ENCODE measurements at places on chromosomes 3 and 15.

GRCh38 chr3:186719945-186720739, 3.0 kb downstream of the KNG1 start:
- no peak for DNase-seq

GRCh38 chr3:103494011-103494410, 1059.2 kb downstream of the ZPLD1 start:
- no peak for DNase-seq

DNA sequence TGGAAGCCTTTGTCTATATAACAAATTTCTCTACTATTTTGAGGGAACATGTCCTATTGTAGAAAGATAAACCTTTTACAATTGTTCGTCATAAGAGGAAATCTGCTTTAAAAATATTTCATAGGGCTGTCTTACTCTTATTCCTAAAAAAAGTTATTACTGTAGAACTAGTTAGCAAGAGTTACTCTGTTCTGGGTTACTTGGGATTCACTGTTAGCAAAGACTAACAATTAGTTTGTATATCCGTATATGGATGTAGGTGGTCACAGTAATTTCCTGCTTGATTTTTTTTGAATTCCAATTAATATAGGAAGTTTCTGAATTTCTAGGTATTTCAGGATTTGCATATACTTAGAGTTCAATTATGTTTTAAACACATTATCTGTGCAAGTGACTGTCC, 413.5 kb downstream of the RBMS3 start:
- DNase-seq, result no peak

GRCh38 chr15:91891788-91892345, 38.4 kb downstream of the SLCO3A1 start:
- no peak for DNase-seq

DNA sequence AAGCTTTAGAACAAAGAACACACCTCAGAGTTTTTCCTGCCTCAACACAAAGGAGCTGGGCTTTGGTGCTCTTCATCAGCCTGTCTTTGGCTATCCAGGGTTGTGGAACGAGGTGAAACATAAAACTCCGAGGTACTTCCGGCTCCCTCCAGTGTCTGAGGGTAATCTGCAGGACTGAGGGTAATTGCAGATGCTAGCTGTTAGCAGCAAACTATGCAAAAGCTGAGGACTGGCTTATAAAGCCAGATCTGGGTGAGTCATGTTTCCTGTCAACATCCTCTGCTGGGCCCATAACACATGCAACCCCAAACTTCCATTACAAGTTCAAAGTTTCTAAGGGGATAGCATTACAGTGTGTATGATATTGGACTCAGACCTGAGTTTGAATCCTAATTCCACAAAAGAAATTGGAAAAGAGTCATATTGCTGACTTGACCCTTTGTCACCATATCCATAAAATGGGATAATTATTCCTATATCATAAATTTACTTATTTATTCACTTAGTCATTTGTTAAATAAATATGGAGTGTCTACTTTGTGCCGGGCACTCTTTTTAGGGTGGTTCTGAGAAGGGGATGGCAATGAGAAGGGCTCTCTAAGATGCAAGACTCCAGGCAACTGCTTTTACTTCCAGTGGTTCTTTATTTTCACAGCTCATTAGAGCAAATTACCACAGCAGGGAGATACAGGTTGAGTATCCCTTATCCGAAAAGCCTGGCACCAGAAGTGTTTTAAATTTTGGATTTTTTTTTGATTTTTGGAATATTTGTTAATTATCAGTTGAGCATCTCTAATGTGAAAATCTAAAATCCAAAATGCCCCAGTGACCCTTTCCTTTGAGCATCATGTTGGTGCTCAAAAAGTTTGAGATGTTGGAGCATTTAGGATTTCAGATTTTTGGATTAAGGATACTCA, 9.5 kb upstream of the TRIM69 start:
- DNase-seq, result no peak

GRCh38 chr3:48656061-48656840, 6.4 kb downstream of the CELSR3 start:
- DNase-seq, result peak; percentile 78

- DNase-seq, result no peak
Observed at GRCh38 chr3:71393093-71393492, 190.4 kb downstream of the FOXP1 start.

DNA sequence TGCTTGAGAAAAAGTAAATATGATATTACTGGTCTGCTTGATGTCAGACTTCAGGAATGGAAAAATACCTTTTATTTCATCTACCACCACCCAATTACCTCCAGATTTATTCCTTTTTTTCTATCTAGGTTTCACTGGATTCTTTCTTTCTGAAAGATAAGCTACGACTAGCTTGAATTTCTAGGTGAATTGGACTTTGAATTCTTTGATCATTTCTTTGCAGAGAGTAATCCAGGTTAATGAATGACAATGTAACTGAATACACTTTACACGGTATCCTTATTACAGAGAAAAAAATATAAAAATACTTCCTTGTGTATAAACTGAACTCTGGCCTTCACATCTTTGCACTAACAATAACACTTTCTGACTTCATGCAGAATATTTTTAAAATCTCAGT, 59.5 kb upstream of the TRPC1 start:
- DNase-seq, result no peak

DNA sequence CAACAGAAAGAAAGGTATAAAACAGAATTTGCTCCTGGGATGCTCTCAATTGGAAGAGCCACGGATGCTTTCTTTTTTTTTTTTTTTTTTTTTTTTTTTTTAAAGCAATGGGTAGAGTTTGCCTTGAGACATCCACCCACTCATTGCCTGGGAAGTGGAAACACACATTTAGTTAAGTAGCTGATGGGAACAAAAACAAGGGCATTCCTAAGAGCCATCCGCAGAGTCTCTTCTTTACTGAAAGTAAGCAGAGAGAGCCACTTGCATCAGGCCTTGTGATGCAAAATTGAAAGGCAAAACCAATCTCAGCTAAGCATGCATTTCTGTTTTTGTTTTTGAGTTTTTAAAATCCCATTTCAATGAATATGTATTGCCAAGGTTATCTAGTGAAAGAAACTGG, 787.9 kb upstream of the LMCD1 start:
- no peak for DNase-seq

GRCh38 chr3:15273227-15273626, 59.2 kb downstream of the SH3BP5 start:
- DNase-seq, result no peak

DNA sequence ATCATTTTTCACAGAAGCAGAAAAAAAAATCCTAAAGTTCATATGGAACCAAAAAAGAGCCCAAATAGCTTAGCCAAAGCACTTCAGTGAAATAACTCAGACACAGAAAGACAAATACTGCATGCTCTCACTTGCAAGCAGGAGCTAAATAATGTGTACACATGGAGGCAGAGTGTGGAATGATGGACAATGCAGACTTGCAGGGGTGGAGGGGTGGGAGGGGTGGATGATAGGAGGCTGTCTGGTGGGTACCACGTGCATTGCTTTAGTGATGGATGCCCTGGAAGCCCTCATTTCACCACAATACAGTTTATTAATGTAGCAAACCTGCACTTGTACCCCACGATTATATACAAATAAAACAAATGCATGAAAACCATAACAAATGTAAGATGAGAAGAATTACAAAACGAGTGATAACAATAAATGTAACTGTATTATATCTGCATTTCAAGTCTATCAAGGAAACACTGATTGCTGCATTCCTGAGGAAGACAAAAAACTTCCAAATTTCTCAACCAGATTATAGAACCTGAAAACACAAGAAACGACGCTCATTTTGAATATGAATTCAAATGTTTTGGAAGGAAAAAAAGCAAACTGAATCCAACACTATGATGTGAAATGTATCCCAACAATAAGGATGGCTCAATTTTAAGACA, 96.5 kb downstream of the DLG1 start:
- DNase-seq, result no peak

DNA sequence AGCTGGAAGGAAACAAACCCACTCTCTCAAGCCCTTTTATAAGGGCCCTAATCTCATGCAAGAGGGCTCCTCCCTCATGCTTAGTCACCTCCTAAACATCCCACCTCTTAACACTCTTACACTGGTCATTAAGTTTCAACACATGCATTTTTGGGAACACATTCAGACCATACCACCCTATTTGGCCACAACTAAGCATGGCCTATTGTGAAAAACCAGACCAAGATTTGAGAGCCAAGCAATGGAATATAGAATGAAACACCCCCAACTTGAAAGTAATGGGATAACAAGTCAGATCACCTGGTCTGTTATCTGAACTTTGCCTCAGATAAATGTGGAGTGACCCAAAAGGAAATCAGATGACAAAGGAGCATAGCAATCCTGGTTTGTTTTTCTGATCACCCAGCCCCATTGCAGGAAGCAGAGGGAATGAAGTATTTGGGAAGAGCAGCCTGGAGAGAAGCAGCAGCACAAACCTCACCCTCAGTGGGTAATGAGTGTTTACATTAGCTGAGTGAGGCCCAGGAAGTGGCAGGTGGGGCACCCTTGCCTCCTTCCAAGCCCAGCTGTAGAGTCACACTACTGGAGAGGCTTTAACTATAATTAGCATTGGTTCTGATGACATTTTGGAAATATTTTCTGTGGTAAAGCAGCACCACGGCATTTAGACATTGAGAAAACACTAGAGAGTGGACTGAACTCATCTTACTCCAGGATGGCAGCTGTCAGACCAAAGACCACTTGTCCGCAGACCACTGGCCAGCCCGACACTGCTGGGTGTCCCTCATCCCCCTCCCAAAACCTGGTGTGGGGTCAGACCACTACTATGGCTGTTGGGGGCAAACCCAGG, 48.8 kb upstream of the PRTG start:
- DNase-seq, result no peak

DNA sequence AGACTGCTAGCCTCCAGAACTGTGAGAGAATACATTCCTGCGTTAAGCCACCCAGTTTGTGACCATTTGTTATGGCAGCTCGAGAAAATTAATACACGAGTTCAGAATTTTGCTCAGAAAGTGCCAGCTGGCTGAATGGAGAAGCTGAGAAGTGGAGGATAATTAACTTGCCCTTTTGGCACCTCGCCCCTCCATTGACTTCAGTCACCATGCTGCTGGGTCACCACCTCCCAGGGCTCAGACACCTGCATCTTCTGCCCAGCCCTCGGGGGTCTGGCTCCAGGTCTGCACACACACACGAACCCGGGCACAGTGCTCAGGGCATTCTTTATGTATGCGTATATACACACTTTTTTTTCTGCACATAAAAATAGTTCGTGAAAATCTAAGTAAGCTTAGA, 32.0 kb downstream of the AMOTL2 start:
- DNase-seq, result no peak

- no peak for DNase-seq
Observed at GRCh38 chr3:94402126-94402525, 339.3 kb downstream of the NSUN3 start.

GRCh38 chr3:171200750-171201088, 174.2 kb upstream of the SLC2A2 start:
- DNase-seq, result no peak

DNA sequence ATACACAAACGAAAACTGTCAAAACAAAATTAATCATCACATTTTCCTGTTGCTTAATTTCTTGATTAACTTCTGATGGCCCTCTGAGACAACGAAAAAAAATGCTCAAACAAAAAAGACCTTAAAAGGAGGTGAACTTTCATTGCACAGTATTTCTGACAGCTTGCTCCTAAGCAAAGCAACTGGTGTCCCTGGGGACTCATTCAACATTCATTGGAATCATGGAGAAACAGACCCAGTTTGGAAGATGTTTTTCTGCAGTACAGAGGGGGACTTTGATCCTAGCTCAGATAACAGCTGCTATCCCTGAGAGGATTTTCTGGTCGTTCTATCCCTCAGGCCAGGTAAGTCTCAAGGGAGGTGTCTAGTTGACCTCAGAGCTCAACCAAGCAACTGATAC, 378.7 kb upstream of the ATP11B start:
- no peak for DNase-seq

- DNase-seq, result no peak
Observed at GRCh38 chr15:40533763-40534364, 31.0 kb downstream of the CCDC32 start.

DNA sequence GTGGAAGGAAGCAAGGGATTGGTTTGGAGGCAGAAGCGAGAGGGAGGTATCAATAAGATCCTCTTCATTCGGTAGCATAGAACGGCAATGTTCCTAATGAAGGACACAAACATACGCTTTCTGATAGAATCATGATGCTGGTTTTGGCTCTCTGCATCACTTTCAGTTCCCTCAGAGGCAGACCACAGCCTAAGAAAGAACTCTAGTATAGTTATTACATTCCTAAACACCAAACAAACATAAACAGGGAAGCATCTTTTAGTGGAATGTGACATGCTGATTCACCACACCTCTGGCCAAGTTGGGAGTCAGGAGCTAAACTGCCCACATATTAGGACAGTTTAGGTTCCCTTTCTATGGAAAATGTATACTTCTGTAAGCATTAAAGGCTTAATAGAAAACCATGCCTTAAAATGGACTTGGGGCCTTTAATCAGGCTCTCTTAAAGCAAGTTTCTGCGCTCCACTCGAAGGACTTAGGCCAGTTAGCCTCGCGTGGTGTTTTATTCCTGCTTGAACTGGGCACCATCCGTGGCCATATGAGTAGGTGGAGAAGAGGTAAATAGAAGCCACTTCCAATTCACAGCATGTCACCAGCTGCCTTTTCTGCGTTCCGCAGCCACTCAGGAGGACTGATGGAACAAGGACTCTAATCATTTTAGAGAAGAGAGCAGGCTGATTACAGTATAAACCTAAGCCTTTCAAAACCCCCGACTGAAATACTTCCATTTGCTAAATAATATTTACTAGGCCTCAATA, 53.7 kb downstream of the CD47 start:
- DNase-seq, result no peak

DNA sequence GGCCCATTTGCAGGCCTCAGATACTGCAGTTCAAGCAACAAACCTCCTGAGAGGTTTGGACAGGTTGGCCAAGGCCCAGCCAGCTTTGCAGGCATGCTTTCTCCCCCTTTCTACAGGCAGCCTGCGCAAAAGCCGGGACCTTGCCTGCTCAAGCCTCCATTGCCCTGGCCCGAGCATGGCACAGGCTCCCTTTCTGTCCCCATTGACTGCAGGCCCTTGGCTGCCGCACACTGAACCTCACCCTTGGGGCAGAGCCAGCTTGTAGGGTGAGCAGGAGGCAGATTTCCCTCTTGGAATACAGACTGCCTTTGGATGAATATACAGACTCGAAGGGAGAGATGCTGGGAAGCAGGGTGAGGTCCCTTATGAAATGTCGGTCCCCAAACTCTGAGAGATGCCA, 461.7 kb upstream of the PROK2 start:
- DNase-seq, result no peak

- DNase-seq, result no peak
Observed at GRCh38 chr3:136624371-136624770, 127.8 kb downstream of the STAG1 start.

DNA sequence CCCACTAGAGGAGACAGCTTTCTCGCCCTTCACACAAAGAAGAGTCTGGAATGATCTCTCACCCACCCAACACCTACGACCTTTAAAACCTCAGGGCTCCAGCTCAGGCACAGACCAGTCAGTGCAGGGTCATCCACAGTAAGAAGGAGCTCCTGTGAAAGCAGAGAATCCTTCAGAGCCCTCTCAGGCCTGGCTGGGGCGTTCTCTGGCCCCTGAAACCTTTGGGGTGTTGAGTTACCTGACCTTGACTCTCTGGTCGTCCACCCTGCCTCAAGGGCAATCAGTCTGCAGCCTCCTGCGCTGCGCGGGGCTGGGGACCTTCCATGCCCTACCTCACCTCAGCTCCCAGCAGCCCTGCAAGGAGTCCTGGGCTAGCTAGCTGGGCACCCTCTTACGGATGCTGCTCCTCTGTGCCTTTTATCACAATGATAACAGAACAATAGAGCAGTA, 106.2 kb downstream of the ADCY5 start:
- no peak for DNase-seq

GRCh38 chr15:93296759-93297500, 207.9 kb upstream of the RGMA start:
- no peak for DNase-seq
